ENCODE measurements at places on chromosomes 4 and X.
A peak's percentile ranks its signal among the peaks of the same experiment; 100 is the strongest.

DNA sequence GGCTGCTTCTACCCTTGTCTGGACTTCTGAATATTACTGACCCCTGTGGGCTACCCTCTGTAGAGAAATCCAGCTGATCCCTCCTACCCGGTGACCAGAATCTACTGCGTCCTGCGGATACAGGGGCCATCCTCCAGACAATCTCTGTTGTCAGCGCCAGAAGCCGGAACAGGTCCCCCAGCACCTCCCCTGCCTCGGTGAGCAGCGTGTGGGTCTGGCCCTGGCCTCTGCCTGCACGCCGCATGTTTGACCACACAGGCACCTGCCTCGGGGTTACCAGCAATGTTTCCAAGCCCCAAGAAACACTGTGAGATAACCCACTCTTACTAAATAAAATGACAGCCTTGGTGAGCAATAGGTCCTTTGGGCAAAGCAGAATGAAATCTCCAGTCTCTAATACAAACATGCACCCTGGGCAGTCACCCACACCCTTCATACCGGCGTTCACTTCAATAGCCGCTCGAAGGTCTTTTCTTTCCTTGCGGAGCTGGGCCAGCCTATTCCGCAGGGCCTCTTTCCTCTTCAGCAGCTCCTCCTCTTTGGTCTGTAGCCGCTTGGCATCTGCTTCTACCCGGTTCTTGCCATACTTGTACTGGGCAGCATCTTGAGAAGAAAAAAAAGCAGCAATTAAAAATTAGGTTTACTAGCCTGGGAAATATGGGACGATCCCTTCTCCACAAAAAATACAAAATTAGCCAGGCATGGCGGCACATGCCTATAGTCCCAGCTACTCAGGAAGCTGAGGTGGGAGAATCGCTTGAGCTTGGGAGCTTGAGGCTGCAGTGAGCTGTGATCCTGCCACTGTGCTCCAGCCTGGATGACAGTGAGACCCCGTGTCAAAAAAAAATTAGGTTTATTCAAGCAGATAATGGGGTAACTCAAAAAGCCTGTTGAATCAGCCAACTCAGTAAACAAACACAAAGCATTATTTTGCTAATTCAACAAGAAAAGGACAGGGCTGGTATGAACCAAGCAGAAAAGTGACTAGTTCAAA is 165.1 kb downstream of the AFAP1 start:
- no peak for DNase-seq

DNA sequence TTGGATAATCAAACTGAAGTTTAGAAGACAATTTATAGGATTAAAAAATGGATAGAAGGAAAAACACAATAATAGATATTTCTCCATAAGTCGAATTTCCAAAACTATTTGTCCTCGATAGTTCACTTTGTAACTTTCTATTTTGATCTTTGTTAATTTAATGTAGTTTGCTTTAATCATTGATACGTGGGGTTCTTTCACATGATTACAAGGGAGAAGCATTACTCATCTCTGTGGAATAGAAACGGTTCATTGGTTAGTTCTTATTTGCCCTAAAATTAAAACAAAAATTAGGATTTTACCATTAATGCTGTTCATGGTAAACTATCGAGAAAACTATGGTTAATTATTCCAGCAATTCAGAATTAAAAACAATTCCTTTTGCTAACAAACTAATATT is 2.1 kb downstream of the TET2 start:
- DNase-seq: no peak

GRCh38 chr4:39330353-39330752 is 35.8 kb downstream of the RFC1 start:
- no peak for DNase-seq

- DNase-seq: no peak
These were observed 23.0 kb upstream of the UBA6 start for GRCh38 chr4:67723949-67724348.

- no peak for DNase-seq
These were observed at the start of gene SMARCA1 for GRCh38 chrX:129523079-129523911. Gene SMARCA1 (minus strand): TSS chrX:129523490. CDS start chrX:129523370, 120 bp downstream.

- no peak for DNase-seq
These were observed 956 bp downstream of the SORCS2 start for GRCh38 chr4:7193030-7193958.

DNA sequence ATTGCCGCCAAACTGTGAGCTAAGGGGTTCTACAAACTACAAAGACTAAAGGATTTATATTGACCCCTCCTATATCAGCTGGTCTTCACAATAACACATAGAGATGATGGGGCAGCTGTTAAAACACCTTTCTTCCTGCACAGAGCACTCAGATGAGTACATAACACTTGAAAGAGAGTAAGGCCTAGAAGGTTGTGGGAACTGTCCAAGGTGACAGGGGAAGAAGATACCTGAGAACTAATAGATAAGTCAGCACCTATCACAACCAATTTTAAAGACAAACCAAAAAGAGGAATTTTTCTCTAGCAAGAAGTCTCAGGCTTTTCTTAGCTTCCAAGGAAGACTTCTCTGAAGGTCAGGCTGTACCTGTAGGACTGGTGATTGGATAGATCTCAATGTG is 19.1 kb upstream of the CXCL6 start:
- DNase-seq: no peak

DNA sequence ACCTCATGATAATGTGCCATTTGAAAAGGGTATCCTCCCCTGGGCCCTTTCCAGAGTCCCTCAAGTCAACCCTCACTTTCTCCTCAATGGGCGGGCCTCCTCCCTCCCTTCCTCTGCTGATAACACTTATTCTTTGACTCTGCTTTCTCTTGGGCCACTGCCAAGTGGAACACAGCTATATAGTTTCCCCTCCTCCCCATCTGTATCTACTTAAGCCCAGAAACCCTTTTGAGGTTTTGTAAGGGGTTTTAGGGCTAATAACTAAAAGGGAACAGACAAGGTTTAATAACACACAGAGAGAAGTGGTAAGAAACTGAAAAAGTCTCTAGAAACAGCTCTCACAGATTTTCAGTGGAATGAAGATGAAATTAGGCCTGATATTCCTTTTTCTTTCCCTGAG is 116.7 kb downstream of the GPC3 start:
- no peak for DNase-seq

DNA sequence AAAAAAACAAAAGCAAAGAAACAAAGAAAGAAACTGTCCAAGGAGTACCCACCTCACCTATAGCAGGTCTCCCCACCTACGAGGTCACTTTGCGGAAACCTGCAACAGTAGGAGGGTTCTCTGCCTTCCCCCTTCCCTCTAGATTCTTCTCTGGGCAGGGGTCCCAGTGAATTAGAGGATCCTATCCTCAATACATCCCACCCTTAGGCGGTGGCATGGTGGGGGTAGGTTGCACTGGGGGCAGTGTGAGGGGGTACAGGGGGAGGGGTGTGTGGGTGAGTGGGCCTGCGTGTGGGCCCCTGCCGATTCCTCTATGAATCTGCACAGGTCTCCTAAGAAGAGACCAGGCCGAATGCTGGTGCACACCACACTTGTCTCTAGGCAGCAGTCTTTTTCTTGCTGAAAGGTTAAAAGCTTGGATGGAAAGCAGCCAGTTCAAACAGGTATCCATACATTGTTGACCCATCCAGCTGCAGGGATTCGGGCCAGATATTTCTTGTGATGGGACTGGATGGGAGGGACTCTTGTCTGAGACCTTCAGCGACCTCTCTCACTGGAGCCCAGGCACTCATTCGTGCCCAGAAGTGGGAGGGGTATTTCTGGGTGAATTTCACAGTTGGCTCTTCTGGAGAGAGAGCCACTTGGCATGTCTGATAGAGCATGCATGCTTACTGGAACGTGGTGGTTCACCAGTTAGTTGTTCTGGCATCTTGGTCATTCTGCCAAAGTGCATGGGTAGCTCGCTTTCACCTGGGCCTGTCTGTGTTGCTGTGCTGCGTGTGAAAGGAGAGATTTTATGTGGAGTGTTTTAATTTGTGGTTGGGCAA is 65.6 kb downstream of the NBDY start:
- DNase-seq: no peak

- DNase-seq: peak; percentile 71
These were observed 78.0 kb downstream of the PRDM5 start for GRCh38 chr4:120844528-120844921.

GRCh38 chr4:109072595-109072994 is 229.9 kb downstream of the COL25A1 start:
- DNase-seq: peak; percentile 33

DNA sequence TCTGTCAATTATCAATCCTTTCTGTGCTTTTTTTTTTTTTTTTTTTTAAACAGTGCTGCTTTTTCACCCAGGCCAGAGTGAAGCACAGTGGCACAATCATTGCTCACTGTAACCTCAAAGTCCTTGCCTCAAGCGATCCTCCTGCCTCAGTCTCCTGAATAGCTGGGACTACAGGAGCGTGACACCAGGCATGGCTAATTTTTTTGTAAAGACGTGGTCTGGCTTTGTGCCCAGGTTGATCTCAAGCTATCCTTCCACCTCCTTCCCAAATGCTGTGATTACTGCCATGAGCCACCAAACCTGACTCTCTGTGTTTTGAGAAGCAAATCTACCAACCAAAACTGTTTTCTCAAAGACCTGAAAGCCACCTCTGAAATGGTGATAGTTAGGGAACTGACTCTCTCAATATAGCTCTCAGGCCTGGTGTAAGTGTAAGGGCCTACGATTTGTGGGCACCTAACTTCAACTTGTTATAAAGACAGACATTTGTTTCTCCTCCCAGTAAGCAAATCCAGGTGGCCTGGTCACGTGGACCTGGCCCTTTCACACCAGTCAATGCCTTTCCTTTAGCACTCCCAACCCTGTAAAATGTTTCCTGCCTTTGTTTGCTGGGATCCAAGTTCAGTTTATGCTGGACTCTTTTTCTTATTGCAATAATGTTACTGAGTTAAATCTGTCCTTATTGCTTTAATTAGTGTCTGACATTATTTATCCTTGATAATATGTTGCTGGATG is 2015.9 kb downstream of the PCDH7 start:
- DNase-seq: no peak

DNA sequence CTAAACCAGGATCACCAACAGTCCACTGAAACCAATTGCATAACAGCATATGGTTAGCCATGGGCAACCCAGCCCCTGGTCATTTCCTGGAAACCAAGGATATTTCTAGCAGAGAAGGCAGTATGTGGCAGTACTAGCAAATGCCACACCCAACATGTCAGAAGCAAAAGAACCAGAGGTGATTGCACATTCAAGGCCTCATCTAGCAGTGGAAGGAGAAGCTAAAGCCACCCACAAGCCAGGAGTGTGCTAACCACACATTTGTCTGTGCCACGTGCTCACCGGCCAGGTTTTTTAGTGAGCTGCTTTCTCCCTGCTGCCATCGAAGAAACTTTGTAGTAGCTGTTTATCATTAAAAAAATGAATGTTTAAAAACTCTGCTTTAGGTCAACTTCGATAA is 42.0 kb downstream of the TEC start:
- DNase-seq: no peak

DNA sequence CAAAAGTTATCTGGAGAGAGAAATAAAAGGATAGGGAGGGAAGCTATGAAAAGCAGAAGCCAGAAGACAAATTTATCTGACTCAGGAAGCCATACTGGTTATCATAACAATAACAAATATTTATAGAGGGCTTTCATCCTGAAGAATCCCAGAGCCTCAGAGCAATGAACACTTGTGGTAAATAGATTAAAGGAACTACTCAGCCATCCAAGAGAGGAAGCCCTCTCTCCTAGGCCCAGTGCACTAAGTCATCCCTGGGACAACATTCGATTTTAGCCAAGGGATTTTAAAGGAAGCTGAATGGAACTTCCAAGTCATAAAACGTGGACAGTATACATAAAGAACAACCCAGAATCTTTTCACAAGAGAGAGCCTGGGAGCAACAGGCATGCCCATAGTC is 76.9 kb downstream of the COL4A6 start:
- no peak for DNase-seq

DNA sequence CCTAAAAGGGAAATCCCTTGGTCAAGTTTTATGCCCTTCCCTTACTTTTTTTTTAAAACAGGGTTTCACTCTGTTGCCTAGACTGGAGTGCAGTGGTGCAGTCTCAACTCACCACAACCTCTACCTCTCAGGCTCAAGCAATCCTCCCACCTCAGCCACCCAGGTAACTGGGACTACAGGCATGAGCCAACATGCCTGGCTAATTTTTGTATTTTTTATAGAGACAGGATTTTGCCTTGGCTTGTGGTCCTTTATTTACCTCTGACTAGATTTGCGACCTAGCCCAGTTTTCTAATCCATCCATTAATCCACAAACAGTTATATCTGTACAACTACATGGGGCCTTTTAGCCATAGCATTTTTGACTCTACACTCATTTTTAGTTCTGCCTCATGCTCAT is 23.7 kb downstream of the CDS1 start:
- DNase-seq: no peak

GRCh38 chrX:34288782-34289181 is 156.7 kb upstream of the FAM47A start:
- DNase-seq: no peak

DNA sequence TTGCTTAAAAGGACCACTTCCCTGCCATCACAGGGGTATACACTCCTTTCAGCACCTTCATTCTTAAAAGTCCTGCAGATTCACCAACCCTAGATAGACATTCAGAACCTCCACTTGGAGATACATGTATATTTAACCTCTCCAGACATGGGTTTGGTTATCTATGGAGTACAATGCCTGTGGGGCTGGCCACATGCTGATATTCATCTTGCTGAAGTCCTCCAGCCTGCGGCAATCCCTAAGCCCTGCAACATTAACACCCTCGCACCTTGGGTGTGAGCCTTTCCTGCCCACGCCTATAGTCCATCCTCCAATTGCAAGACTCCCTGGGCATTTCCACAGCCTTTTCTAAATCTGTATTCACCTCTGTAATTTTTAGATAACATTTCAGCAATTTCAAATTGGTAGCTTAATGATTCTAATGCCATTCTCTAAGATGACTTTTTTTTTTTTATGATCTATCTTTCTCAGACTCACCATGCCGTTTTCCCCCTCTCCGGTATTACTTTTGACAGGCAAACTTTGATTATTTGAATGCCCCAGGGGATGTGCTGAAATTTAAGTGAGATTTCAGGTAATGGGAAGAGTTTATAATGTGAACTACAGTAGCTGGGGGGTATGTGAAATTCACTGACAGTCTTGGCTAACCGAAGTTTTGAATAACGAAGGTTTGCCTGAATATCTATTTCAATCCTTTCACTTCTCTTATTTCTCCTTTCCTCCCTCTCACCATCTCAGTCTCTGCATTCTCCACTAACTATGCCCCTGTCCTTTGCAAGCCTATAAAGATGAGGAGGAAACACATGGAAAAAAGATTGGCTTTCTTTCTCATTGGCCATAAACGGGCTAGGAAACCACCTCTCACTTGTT is 24.1 kb downstream of the CCDC149 start:
- DNase-seq: no peak

DNA sequence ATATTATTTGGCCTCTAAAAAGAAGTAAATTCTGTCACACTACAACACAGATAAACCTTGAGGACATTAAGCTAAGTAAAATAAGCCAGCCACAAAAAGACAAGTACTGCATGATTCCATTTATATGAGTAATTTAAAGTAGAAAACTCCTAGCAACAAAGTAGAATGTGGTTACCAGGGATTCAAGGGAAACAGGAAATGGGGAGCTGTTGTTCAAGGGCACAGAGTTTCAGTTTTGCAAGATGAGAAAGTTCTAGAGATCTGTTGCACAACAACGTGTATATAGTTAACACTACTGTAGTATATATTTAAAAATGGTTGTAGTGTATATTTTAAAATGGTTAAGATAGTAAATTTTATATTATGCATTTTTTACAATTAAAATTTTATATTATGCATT is 25.4 kb downstream of the SEC31A start:
- DNase-seq: peak; percentile 77

GRCh38 chr4:139315221-139315675 is 13.0 kb upstream of the NDUFC1 start:
- DNase-seq: no peak

- DNase-seq: no peak
These were observed 163.0 kb downstream of the BTC start for GRCh38 chr4:74631338-74631737.

GRCh38 chrX:259692-260355 is 21.4 kb upstream of the PLCXD1 start:
- no peak for DNase-seq

Measured in activated CD4-positive, alpha-beta T cell treated with anti-CD3 and anti-CD28 coated beads, Interleukin-2, Interleukin-4, amounts not matched to agents 100 ng/mL and 50 ng/mL, durations not matched to agents 16 hours and 8 hours (primary cell).